Fibroblast of skin of right quadriceps (primary cell): ENCODE measurements at places on chromosomes 3 and 15.
A peak's percentile ranks its signal among the peaks of the same experiment; 100 is the strongest.

DNA sequence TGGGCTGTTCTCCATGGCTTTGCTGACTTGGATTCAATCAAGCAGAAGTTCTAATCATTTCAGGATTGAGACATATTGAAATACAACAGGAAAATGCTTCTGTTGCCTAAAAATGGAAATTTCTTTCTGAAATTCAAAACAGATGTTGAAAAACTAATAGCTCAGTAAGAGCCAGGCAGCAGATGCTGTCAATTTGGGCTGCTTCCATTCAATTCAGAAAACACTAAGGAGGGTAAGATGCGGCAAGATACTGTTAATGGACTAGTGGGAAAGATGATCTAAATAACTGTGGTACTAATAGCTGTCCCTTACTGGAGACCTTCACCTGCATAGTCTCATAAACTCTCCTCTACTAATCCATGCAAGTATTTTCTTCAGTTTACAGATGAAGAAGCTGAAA is 53.5 kb downstream of the DGKG start:
- no peak for DNase-seq

GRCh38 chr15:72375501-72375845 is 341 bp downstream of the HEXA start:
- no peak for DNase-seq

- DNase-seq: peak; percentile 57
Measured at GRCh38 chr15:55526559-55527036, 18.6 kb upstream of the DNAAF4 start.

DNA sequence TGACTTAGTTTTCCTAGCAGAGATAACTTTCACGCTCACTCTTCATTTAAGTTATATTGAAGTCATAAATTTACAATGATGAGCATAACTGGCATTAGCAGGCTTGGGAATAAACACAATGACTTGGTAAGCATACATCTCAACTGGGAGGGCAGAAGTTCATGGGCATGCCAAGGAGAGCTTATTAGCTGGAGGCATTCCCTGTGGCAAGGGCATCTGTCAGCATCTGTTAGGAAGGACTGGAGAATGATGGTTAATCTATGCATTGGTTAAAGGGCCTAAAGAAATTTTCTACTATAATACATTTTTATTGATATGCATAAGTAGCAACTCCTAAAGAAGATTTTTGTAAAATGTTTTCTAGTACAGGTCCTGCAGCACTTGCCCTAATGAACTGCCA is 52.4 kb downstream of the NEK11 start:
- no peak for DNase-seq

- no peak for DNase-seq
Measured at GRCh38 chr15:38646716-38647115, 82.1 kb upstream of the RASGRP1 start.

GRCh38 chr3:100602506-100603444 is 6.6 kb upstream of the ADGRG7 start:
- DNase-seq: no peak

DNA sequence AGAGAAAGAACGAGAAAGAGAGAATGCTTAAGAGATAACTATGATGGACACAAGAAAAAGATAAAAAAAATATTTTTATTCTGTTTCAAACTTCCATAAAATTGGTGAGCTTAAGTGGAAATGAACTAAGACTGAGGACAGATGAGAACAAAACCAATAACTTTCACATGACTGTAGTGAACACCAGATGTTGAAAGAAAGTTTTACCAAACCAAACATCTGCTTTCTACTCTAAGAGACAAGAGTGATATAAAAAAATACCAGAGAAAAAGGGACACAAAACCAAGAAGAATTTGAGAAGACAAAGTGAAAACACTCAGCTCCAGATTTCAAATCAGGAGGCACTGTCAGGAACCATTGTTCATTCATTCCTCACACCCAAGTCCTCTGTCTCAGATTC is 147.9 kb downstream of the IMPG2 start:
- no peak for DNase-seq

DNA sequence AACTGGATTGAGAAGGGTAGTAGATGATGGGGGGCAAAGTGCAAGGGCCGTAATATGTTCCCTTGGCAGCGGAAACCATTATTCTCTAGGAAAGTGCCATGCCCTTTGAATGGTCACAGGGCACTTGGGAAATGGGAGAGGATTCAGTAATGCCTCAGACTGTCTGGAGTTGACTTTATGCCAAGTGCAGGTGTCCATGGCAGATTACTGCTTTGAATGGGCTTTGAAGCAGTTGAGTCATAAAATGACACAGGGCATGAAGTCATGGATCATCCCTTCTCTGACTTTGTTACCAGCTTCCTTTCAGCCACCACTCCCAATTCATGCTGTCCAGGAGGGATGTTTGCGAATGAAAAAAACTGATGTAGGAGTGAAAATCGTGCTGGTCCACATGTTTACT is 20.1 kb downstream of the AADACL2 start:
- DNase-seq: no peak

DNA sequence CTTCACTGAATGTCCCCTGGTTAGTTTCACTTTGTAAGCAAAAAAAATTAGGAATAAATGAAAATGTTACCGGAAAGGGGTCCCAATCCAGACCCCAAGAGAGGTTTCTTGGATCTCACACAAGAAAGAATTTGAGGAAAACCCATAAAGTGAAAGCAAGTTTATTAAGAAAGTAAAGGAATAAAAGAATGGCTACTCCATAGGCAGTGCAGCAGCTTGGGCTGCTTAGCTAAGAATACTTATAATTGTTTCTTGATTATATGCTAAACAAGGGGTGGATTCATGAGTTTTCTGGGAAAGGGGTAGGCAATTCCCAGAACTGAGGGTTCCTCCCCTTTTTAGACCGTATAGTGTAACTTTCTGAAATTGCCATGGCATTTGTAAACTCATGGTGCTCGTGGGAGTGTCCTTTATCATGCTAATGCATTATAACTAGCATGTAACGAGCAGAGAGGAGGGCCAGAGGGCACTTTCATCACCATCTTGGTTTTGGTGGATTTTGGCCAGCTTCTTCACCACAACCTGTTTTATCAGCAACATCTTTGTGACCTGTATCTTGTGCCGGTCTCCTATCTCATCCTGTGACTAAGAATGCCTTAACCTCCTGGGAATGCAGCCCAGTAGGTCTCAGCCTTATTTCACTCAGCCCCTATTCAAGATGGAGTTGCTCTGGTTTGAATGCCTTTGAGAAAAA is 41.0 kb upstream of the CMSS1 start:
- peak; percentile 55 for DNase-seq

- DNase-seq: no peak
Measured at GRCh38 chr3:27826448-27826847, 104.3 kb upstream of the EOMES start.

GRCh38 chr15:82140886-82141285 is 95.1 kb upstream of the MEX3B start:
- DNase-seq: no peak

DNA sequence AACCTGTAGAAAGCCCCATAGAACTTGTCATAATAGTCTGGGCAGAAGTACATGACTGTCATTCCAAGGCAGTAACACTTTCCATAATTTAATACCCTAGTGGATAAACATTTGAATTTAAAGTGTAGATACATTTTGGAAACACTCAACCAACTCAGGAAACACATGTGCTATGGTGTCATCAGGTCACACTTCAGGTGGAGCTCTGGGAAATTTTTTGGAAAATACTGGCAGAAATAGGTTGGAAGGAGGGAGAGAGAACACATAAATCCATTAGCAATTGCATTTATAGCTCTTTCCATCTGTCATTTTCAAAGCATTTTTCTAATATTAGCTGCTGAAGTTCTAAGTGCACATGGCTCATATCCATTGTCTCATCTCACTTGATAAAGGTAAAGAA is 135.7 kb downstream of the MEIS2 start:
- no peak for DNase-seq

DNA sequence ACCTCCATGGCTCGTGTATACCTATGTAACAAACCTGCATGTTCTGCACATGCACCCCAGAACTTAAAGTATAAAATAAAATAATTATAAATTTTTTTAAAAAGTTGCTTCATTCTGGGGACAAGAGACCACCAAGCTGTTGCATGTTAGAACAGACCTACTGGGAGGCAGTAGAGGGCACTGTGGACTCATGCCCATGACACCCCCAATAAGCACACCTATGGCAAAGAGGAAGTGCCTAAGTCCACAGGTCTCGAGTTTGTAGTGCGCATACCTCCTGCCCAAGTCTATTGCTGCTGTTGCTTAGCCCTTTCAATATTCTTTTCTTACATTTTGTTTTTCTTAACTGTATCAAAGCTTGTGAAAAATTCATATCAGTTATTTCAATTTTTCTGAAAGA is 267.9 kb upstream of the THBS1 start:
- DNase-seq: no peak

DNA sequence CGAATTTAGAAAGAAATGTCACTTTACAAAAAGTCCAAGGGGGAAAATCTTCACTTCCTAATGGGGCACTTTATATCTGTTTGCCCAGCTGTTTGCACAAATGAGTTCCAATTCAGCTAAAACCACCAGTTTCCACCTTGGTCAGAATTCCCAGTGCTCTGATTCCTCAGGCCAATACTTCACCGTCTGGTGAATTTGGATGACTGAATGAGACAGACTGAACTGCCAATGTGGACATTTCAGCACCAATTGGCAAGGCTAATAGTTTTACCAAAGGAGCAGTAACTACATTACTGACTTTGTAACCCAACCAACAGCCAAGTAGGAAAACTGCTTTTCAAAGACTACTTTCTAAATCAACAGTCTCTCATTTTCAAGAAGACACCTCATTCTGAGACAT is 51.8 kb downstream of the ABI3BP start:
- no peak for DNase-seq

DNA sequence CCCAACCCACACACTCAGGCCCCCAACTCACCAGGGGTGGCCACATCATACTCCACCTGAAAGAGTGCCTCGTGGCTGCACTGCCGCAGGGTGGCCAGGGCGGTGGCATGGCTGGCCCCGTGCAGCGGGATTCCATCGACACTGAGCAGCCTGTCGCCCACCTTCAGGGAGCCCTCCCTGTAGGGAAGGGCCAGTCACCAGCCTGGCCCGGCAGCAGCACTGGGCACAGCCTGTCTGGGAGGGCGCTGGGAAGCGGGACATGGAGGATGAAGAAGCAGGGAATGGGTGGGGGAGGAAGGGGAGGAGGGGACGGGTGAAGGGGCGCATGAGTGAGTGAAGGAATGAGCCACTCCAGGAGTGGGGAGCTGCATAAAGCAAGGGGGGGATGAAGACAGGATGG is 18.5 kb downstream of the GRIP2 start:
- DNase-seq: no peak

- peak; percentile 7 for DNase-seq
Measured at GRCh38 chr3:169295126-169295525, 368.4 kb downstream of the MECOM start.

DNA sequence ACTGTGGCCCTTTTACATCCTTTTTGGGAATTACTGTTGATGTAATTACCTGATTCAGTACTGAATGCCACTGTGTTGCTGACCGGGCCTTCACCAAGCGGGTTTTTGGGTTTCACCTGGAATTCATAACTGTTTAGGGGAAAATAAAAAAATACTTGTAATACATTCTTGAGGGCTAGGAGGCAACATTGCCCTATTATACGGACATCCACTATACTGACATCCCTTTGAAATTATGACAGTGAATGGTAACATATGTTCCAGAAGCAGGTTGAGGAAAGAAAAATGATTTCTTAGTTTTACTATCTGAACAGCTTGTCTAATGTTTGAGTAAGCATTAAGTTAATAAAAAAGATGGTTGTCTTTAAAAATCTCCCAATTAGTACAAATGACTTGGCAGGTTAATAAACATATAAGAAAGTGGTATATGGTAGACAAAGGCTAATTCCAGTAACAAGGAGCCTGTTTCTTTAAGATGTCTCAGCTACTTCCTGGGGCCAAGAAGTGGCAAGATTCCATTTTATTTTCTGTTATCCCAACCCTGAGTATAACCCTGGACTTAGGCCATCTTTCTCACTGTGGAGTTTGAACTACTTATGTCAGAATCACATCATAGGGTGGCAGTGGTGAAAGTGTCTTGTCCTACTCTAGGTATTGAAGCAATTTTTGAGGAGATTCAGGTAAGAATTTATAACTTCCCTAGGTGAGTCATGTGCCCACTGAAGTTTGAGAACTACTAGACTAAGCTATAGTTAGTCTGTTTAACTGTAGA is 45.5 kb downstream of the TFG start:
- DNase-seq: peak; percentile 28

GRCh38 chr15:39177561-39177960 is 403.3 kb upstream of the THBS1 start:
- no peak for DNase-seq

DNA sequence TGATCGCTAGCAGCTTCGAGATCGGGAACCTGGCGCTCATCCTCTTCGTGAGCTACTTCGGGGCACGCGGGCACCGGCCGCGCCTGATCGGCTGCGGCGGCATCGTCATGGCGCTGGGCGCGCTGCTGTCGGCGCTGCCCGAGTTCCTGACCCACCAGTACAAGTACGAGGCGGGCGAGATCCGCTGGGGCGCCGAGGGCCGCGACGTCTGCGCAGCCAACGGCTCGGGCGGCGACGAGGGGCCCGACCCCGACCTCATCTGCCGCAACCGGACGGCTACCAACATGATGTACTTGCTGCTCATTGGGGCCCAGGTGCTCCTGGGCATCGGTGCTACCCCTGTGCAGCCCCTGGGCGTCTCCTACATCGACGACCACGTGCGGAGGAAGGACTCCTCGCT is 62.5 kb downstream of the SLCO3A1 start:
- no peak for DNase-seq

DNA sequence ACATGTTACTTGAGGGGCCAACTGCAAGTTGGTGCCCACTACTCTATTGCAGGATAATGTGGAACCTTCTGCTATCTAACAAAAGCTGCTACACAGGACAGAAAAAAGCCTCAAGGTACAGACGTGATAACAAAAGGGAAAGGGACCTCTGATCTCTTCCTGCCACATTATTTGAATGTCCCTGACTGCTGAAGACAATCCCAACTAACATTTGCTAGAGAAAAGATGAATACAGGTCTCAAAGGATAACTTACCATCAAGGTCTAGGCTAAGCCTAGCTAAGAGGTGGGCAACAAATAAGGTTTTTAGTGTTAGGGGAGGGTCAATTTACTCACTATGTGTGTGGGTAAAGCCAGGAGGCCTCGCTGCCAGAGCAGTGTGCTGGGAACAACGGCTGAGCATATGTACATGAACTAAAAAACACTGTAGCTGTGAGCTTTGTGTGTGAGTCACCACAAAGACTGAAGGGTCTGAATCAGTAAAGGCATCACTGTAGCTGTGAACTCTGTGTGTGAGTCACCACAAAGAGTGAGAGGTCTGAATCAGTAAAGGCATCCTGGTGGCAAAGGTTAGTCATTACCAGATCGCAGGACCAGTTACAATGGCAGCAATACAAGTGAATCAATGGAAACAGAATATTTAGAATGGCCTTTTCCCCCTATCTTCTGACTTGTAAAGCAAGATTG is 111.7 kb downstream of the LMLN start:
- DNase-seq: peak; percentile 86

DNA sequence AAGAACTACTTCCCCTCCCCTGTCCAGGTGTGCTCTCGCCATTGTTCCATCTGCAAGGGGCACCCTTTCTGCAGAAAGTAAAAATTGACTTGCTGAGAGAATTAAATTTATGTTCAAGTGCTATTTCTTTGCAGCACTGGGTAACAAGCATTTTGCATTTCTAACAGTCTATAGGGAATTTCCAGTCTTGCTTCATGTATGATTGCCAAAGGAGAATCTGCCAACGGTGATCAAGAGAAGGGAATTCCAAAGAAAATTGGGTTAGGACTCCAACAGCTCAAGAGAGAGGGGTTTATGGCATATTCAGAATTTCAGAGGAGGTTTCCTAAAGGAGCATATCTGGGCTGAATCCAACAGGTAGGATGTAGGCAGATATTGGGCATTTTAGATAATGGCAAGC is 136.7 kb upstream of the WNT5A start:
- DNase-seq: no peak
